NCI-H2029 (cell line): ENCODE measurements at places on chromosomes 5 and 9.

DNA sequence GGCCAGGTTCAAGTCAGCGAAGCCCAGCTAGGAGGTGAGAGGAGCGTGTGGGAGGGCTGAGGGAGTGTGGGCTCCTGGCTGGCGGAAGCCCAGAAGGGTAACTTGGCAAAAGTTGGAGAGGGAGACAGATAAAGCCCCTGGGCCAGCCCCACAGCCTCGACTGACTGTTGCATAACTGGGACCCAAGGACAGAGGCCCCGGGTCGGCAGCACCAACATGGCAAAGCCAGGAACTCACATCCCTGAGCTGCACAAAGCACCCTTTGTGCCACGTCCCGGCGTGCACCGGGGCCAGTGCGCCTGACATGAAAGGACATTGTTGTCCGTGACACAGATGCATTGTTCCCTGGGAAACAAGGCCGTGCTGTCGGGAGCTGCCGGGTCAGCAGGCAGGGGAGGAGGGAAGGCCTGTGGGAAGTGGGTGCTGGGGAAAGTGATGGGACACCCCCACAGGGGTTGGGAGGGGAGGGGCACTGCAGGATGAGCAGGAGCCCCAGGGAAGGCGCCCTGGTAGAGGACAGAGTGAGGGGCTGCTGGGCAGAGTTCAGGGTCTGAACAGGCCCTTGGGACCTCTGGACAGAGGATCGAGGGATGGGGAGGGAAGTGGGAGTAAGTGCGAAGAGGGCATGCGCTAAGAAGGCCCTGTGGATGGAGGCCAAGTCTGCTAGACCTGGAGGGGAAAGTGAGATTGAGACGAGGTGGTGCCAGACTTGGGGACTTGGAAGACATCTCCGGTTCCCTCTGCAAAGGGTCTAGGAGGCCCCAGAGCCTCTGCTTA is 13.0 kb upstream of the DPM2 start:
- DNase-seq, result no peak

GRCh38 chr9:4548811-4549725 is 58.8 kb downstream of the SLC1A1 start:
- no peak for DNase-seq

- no peak for DNase-seq
Observed at GRCh38 chr5:117681431-117682254, 1107.0 kb upstream of the SEMA6A start.

DNA sequence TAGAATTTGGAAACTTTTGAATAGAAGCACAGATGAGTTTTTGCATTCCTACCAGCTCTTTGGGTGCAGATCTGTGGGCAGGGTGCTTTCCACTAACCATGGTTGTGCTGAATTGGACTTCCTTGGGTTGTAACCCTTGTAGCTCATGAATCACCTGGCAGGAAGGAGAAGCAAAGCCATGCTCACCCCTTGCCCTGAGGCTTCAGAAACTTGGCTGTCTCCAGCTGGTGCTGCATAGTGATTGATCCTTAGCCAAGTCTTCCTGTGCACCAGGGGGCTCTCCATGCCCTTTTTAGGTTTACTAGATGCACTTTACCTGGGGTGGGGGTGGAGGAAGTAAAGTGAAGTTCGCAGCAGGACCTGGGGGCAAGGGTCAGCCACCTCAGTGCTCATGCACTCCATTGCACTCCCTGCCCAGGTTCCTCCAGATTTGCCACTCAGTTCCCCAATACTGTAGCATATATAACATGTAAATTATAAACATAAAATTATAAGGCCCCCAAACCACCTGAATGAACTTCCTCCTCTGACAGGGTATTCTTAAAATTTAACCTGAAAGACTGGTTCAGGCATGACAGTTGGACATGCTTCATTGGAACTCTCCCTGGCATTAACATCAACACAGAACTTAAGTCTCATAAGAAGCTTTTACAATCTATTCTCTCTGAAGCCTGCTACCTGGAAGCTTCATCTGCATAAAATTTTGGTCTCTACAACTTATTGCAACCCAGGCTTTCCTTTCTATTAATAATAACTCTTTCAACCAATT is 25.8 kb upstream of the IFNA14 start:
- no peak for DNase-seq

GRCh38 chr9:110583237-110583636 is 3.7 kb upstream of the SVEP1 start:
- no peak for DNase-seq

DNA sequence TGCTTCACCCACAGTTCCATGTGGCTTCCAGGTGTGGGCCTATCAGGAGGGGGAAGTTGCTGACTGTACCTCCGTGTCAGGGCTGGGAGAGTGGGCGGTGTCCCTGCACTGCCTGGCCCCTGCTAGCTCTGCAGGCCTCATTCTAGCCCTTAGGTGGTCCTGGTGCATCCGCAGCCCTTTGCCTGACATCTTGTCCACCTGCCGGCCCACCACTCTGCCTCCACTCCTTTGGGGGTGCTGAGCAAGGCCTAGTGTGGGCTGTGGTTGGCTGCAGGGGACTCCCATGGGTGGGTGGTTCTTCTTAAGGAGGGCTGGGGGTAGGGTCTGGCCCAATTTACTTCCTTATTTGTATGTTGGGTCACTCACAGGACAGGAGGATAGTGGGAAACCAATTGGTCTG is 66.9 kb downstream of the HSPA4 start:
- DNase-seq, result no peak

GRCh38 chr5:96333391-96333790 is 99.7 kb downstream of the PCSK1 start:
- no peak for DNase-seq

- no peak for DNase-seq
Observed at GRCh38 chr5:10455277-10455670, 13.6 kb downstream of the ROPN1L start.

DNA sequence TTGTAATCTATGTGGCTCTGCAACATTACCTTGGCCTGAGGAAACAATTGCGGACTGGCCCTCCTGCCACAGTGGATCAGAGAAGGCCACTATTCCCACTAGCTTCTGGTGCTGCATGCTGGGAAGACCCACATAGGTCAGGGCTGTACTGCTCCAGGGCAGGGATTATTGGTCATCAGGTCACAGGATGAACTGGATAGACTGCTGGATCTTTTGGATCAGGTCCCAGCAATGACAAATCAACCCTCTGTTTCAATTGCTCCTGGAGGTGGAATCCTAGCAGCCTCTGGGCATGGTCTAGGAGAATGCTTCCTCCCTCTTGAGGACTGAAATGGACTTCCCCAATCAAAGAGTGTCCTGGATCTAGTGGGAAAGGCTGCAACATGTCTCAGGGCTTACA is 66.7 kb upstream of the PHF24 start:
- DNase-seq, result no peak

- no peak for DNase-seq
Observed at GRCh38 chr9:133669182-133669801, 33.1 kb downstream of the DBH start.

DNA sequence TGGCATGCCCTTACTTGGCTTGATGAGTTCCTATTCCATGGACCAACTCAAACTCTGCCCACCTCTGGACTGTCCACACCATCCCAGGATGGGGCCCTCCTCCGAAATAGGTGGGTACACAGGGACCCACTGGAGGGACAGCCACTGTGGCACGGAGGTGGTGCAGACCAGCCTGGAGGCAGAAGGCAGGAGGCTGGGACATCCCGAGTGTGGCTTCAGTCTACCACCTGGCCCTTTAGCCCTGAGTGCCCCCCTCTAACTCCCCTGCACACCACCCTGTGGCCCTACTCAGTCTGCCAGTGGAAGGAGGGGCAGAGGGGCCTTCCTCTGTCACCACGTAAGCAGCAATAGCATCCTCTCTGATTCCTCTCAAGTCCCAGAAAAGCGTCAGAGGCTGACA is 3.7 kb downstream of the IL3 start:
- no peak for DNase-seq

DNA sequence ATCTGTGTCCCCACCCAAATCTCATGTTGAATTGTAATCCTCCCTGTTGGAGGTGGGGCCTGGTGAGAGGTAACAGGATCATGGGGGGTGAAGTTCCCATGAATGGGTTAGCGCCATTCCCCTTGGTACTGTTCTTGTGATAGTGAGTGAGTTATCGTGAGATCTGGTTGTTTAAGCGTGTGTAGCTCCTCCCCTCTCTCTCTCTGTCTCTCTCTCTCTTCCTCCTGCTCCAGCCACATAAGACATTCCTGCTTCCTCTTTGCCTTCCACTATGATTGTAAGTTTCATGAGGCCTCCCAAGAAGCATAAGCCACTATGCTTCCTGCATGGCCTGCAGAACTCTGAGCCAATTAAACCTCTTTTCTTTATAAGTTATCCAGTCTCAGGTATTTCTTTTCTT is 28.8 kb downstream of the C5orf15 start:
- DNase-seq, result no peak

DNA sequence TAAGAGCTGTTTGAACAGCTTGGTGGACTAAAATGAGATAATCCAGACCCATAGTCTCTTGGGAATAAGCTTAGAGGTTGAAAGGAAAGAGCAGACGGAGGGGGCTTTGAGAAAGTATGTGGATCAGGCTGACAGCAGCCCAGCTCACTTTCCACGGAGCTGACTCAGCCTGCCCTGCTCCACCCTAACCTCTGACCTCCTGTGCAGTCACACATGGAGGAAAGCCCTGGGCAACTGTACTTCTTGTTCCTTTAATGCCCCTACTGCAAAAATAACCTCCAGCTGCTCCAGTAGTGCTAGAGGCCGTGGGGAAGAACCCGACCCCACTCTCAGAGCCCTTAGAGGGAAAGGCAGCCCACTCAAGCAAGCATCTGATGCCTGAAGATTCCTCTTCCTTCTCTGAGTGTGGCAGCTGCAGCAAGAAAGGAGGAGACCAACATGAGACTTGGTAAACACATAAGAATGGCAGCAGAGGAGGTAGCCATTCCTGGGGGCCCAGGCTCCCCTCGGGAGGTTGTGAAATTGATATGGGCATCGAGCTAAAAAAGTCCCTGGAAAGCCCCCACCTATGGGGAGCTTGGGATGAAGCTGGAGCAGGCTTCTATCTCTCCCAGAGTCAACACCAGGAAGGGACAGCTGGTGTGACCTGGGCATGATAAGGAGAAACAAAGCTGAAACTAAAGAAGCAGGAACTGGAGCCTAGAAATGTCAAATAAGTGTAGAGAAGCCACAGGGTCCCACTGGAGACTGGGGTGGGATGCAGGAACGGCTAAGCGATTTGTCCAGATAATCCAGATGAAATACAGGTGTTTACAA is 204.3 kb downstream of the PIK3R1 start:
- DNase-seq, result no peak

GRCh38 chr5:178808886-178809285 is 50.9 kb upstream of the ZNF354B start:
- DNase-seq, result no peak

DNA sequence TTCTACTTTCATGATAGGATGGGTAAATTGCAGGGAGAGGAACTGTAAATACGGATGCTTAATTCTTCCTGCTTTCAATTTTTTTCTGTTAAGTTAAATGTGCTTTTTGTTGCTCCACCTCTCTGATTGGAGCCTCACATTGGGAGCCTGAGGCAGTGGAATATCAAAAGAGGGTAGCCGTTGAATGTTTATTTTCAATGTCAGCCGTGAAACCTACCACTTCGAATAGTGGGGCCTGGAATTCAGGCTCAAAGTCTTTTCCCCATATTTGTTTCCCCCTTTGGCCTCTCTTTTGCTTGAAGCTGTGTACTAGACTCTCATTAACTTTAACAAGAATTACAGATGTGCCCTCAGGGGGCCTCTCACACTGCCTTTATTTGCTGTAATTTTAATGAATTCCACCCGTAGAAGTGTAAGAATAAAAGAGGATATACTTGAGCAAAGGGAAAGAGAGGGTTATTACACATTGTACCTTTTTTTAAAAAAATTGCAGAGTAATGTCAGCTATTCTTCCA is 29.0 kb downstream of the PSAT1 start:
- DNase-seq, result no peak

DNA sequence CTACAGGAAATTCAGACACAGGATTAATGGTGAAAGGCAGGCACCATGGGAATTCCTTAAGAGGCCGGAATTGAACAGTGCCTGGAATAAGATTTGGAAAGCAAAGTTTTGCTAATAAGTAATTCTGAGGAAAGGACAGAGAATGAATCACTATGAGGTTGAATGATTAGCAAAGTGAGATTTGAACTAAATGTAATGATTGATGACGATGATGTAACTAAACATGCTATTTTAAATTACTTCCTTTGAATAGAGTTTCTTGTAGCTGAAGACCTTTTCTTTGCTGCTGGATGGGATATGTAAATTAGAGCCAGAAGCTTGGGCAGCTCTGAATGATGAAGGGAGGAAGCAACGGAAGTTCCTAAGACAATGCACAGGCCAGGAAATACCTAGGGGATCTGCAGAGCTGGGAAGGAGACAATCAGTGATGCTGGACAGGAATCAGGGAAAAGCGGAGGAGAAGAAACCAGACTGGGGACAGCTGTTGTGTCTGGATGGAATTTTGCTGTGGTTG is 482.0 kb downstream of the PSAT1 start:
- no peak for DNase-seq

- DNase-seq, result no peak
Observed at GRCh38 chr5:143080982-143081381, 310.8 kb downstream of the ARHGAP26 start.

DNA sequence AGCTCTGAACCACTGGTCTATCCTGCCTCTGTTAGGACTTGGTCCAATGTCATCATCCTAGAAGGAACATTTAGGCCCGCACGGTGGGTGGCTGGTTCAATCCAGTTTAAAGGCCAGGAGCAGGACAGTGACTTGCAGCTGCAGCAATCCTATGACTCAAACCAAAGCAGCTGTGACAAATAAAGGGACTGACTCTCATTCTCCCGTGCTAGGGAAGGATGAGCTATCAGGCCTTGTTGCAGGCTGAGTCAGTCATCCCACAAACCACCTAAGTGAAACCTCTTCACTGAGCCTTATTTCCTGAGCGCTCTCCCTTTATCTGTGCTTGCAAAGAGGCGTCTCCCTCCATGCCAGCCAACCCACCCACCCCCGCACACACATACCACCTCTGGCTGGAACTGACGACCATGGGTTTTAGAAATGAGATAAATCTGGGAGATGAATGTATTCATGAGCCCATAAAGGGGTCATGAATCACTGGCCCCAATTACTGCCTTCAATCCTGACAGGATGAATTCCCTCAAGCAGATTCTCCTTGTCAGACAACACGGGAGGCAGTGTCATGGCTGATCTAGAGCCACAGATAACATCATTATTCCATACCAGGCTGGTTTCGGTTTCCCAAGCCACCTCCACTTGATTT is 93.4 kb downstream of the KCNIP1 start:
- no peak for DNase-seq

- DNase-seq, result no peak
Observed at GRCh38 chr5:52727576-52727975, 60.1 kb upstream of the ITGA1 start.

DNA sequence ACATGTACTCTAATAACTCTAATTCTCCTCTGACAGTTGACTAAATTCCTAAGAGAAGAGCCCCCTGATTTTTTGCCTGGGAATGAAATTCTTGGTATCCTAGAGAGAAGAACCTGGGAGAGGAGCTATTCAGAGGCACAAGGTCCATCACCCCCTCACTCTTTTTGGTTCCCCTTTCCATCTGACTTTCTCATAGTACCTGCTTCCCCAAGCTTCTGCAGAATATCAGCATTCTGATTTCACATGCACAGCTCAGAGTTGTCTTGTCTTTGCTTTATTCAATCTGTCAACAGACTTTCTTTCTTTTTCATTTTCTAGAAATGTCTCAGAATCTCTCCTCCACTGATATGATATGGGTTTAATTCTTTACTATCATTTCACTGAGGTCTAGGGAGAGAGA is 141.5 kb upstream of the FBXL17 start:
- no peak for DNase-seq
